A172 (cell line): ENCODE measurements at places on chromosomes 1 and 21. TPM values are rescaled to one million over a fixed set of nuclear protein-coding genes. Genes with fewer than 3 reads are reported as not detected.

MMEL1 gene
- total RNA-seq = not detected in 2 replicates

DNA sequence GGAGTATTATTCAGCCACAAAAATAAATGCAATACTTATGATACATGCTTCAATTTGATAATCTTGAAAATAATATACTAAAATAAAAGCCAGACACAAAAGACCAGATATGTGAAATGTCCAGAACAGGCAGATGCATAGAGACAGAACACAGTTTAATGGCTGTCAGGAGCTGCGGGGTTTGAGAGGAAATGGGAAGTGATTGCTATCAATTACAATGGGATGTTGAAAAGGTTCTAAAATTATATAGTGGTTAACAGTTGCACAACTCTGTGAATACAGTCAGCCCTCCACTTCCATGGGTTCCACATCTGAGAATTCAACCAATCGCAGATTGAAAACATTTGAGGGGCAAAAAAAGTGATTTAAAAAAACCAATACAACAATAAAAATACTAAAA, 54.0 kb downstream of the LTN1 start:
- DNase-seq = no peak

DNA sequence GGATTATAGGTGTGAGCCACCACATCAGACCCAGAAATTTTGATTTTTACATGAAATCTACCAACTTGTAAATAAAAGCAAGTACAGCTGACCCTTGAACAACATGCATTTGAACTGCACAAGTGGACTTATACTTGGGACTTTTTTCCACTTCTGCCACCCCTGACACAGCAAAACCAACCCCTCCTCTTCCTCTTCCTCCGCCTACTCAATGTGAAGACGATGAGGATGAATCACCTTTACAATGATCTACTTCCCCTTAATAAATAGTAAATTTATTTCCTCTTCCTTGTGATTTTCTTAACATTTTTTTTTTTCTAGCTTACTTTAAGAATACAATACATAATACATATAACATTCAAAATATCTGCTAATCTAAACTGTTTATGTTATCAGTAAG, 17.5 kb upstream of the YRDC start:
- no peak for DNase-seq

- DNase-seq = no peak
Measured at GRCh38 chr1:33962061-33962460, 98.2 kb downstream of the HMGB4 start.

DNA sequence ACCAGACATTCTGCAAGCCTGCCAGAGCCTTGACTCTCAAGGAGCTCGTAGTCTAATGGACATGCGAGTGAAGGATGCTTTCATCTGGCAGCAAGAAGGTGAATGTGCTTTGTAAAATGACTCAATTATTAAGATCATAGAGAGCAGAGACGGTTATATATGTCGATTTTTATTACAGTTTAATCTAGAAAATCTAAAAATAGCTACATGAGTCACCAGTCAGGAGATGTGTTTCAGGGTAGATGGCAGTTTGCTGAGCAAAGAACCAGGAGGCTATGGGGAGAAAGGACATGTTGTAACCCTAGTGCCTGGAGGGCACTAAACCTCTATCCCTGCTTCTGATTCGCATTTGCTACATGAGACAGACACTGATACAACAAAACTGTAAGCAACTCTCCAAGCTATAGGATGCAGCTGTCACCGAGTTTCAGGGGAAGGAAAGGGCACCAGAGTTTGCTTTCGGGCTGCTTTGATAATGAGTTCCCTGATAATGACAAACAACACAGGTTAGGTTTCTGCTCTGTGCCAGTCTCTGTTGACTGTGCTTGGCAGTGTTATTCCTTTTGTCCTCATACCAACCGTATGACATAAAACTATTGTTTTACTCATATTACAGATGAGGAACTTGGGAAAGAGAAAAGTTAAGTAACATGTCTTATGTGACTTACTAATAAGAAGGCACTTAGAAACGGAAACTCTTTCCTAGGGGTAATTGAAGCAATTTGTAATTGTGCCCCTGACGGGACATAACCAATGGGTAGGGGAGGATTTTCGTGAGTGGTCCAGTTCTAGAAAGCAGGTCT, 43.2 kb downstream of the C1orf198 start:
- peak; percentile 81 for DNase-seq

GRCh38 chr21:15815285-15815684, 85.5 kb downstream of the USP25 start:
- DNase-seq = no peak

GRCh38 chr1:8879922-8880676, 1.6 kb upstream of the ENO1 start:
- DNase-seq = peak; percentile 78
